ENCODE measurements at places on chromosomes 7 and 10.

GRCh38 chr10:190216-190615 lies 55.0 kb downstream of the ZMYND11 start:
- no peak for DNase-seq
- H3K4me1 ChIP-seq: peaks cover 15% of the 10 kb centered on the region
- no peak overlapping the region for H3K4me3 ChIP-seq
- peaks cover 29% of the 10 kb centered on the region for H3K36me3 ChIP-seq
- H3K27ac ChIP-seq: no peak overlapping the region
- no peaks in the 10 kb centered on the region for H3K27me3 ChIP-seq

- H3K27ac ChIP-seq: peak overlapping the region; percentile 79
- H3K4me1 ChIP-seq: no peaks in the 10 kb centered on the region
- no peaks in the 10 kb centered on the region for H3K36me3 ChIP-seq
Observed at GRCh38 chr10:123772645-123773508, 106.7 kb downstream of the GPR26 start.

- peak overlapping the region; percentile 43 for H3K27ac ChIP-seq
- no peaks in the 10 kb centered on the region for H3K27me3 ChIP-seq
- H3K4me3 ChIP-seq: no peak overlapping the region
- peaks cover 14% of the 10 kb centered on the region for H3K36me3 ChIP-seq
Observed at GRCh38 chr7:105261689-105262088, 127.0 kb downstream of the SRPK2 start.

GRCh38 chr7:64277630-64278029 lies 36.1 kb upstream of the ZNF736 start:
- peaks cover 2% of the 10 kb centered on the region for H3K4me1 ChIP-seq
- no peaks in the 10 kb centered on the region for H3K36me3 ChIP-seq
- no peak overlapping the region for H3K4me3 ChIP-seq
- no peak for DNase-seq

DNA sequence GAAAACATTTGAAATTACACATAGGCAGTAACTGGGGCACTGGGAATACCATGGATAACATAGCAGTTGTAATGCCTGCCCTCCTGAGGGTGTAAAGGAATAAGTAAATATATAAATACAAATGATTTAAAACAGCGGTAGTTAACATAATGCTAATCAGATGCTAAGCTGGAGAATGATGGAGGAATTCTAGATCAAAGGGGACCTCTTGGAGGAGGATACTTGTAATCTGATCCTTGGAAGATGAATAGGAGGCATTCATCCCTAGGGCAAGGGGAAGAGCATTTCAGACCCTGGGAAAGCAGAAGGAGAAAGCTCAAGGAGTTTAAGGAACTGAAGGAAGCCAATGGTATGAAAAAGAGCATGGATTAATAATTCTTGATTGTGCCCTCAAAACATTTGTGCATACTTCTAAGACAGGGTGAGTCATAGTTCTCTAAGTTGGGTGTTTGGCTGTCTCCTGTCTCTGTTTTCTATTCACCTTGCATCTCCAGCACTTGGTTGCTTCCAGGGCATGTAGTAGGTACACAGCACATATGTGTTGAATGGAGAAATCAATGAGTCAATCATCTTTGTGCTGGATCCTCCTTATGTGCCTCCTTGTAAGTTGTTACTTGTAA lies 54.8 kb upstream of the PLPP4 start:
- no peak overlapping the region for H3K27ac ChIP-seq
- H3K4me3 ChIP-seq: no peak overlapping the region
- no peak for DNase-seq
- H3K4me1 ChIP-seq: no peaks in the 10 kb centered on the region
- H3K36me3 ChIP-seq: no peaks in the 10 kb centered on the region
- H3K27me3 ChIP-seq: peaks cover 2% of the 10 kb centered on the region

- no peaks in the 10 kb centered on the region for H3K27me3 ChIP-seq
- H3K36me3 ChIP-seq: peaks cover 29% of the 10 kb centered on the region
- no peak for DNase-seq
- no peak overlapping the region for H3K4me3 ChIP-seq
Observed at GRCh38 chr7:144649120-144649519, 186.7 kb downstream of the TPK1 start.

- no peak for DNase-seq
- no peak overlapping the region for H3K4me3 ChIP-seq
- H3K4me1 ChIP-seq: no peaks in the 10 kb centered on the region
- H3K27me3 ChIP-seq: peaks cover 13% of the 10 kb centered on the region
- peaks cover 2% of the 10 kb centered on the region for H3K36me3 ChIP-seq
Observed at GRCh38 chr10:15225511-15225910, 57.0 kb upstream of the NMT2 start.

DNA sequence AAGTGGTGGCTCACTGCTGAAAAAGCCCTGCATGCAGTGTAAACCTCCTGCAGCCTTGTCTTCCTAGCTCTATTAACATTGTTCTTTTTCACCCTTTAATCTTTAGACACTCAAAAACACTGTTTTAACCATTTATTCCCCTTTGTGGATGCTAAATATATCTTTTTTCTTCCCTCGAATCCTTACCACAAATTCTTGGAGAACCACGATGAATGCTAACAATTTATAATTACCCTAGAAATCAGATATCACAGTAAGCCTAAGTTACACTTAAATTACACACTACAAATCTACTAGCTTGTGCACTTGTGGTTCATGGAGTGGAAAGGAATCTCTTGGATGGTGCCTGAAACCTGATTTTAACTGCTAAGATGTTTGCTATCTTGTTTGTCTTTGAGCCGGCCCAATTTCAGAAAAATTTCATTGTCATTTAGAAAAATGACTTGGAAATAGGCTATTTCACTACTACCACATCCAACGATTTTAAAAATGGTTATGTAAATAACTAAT lies 125.1 kb upstream of the NOBOX start:
- no peak overlapping the region for H3K27ac ChIP-seq
- no peak overlapping the region for H3K4me3 ChIP-seq
- H3K27me3 ChIP-seq: no peaks in the 10 kb centered on the region
- no peak for DNase-seq

- peaks cover 6% of the 10 kb centered on the region for H3K27me3 ChIP-seq
Observed at GRCh38 chr7:70884440-70884764, 247.5 kb upstream of the GALNT17 start.

DNA sequence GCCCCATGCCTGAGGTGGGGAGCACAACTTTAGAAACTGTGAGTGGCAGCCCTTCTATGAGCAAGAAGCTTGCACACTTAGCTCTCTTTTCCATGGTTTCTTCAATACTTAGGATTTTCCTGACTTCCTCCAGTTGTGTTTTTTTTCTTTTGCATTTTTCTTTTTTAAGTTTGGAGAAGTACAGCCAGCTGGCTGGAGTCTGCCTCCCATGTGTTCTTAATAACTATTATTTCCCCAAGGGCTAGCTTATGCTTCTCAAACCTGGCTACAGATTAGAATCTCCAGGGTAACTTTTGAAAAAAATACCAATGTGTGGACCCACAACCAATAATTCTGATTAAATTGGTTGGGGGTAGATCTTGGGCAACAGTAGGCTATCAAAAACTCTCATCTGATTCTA lies 37.4 kb upstream of the MEOX2 start:
- H3K36me3 ChIP-seq: no peaks in the 10 kb centered on the region
- no peaks in the 10 kb centered on the region for H3K4me1 ChIP-seq
- no peaks in the 10 kb centered on the region for H3K27me3 ChIP-seq

- H3K27ac ChIP-seq: no peak overlapping the region
- no peaks in the 10 kb centered on the region for H3K36me3 ChIP-seq
- H3K4me1 ChIP-seq: no peaks in the 10 kb centered on the region
- H3K4me3 ChIP-seq: no peak overlapping the region
- DNase-seq: no peak
- H3K27me3 ChIP-seq: no peaks in the 10 kb centered on the region
Observed at GRCh38 chr7:88339195-88339922, 32.7 kb upstream of the STEAP4 start.

DNA sequence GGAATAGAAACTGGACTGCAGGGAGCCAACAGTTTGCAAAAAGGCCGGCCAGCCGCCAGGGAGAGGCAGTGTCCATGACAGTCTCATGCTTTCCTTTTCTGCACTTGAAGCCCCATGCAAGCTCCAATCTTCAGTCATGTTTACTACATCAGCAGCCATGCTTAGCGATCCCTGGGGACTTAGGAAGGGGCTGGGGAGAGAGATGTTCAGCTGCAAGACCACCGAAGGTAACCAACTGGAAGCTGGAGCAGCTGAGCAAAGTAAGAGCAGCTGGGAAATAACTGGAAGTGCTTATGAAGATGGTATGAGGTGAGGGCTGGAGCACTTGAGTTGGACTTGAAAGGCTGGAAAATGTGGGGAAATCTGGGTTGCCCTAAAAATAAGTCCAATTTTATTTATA lies 37.0 kb downstream of the PRR15 start:
- H3K4me3 ChIP-seq: no peak overlapping the region
- DNase-seq: no peak
- H3K27me3 ChIP-seq: peaks cover 2% of the 10 kb centered on the region
- no peak overlapping the region for H3K27ac ChIP-seq
- H3K4me1 ChIP-seq: no peaks in the 10 kb centered on the region
- H3K36me3 ChIP-seq: peaks cover 2% of the 10 kb centered on the region

GRCh38 chr7:16268821-16269768 lies 152.2 kb downstream of the CRPPA start:
- H3K27ac ChIP-seq: no peak overlapping the region
- peaks cover 2% of the 10 kb centered on the region for H3K4me1 ChIP-seq
- no peak overlapping the region for H3K4me3 ChIP-seq
- H3K36me3 ChIP-seq: no peaks in the 10 kb centered on the region
- no peak for DNase-seq

DNA sequence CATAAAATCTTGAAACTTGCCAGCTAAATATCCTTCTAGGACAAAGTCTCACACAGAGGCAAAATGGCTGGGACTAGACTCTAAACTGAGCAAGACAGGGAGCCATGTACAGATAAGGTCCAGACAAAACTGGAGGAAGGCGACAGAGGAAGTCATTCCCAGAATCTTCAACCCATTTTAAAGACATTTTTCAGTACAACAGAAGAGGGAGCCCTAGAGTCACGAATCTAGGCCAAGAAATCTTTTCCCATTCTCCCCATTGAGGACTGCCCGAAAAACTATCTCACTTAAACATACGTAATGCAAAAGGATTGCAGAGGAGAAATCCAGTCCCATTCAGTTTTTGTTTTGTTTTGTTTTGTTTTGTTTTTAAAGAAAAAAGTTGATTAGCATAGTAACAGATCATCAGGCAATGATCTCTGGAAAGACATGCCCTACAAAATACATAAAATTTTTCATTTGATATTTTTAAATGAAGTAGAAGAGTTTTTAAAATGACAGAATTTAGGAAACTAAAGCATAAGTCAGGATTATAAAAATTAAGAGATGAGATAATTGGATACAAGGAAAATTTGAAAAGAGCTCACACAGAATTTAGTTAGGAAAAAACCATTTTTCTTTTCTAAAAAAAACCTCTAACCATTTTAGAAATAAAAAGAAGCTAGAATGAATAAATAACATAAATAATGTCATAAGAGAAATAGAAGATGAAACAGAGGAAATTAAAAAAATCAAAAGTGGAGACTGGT lies 16.9 kb upstream of the PRF1 start:
- H3K4me3 ChIP-seq: no peak overlapping the region
- H3K36me3 ChIP-seq: peaks cover 7% of the 10 kb centered on the region
- DNase-seq: no peak

DNA sequence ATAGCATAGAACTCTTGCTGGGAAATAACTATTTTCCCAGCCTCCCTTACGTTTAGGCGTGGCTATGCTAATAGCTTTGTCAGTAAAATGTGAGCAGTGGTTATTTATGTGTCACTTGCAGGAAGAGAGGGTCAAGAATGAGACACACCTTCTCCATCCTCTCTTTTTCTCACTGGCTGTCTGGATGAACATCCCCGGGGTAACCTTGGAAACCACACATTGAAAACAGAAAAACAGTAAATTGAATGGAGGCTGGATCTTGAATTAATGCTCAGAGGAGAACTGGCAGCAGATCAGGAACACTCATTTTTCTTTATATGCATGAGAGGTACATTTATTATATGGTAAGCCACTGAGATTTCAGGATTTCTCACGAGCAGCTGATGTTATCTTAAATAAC lies 127.6 kb downstream of the DNAJB9 start:
- H3K27ac ChIP-seq: no peak overlapping the region
- H3K4me1 ChIP-seq: no peaks in the 10 kb centered on the region
- H3K4me3 ChIP-seq: no peak overlapping the region
- no peak for DNase-seq

DNA sequence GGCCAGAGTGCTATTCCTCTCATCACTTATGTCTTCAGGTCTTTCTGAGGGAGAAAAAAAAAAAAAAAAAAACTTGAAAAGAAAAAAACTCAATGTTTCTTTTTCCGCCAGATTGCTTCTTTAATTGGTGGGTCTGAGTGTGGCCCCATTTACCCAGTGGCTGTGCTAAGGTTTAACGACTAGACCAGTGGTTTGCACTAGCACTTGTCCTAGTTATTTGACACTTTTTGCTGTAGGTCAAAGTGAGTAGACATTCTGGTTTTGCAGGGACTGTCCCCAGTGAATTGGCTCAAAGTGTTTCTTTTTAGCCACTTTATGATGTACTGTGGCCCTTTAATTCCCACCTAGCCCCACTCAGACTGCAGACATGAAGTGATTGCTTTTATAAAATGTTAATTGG lies 273.3 kb downstream of the PTEN start:
- peaks cover 9% of the 10 kb centered on the region for H3K4me1 ChIP-seq
- peaks cover 3% of the 10 kb centered on the region for H3K36me3 ChIP-seq
- no peak overlapping the region for H3K27ac ChIP-seq
- no peak for DNase-seq

- peaks cover 25% of the 10 kb centered on the region for H3K27me3 ChIP-seq
- no peak for DNase-seq
- H3K4me1 ChIP-seq: peaks cover 4% of the 10 kb centered on the region
- no peak overlapping the region for H3K27ac ChIP-seq
Observed at GRCh38 chr7:97006055-97006815, 882 bp downstream of the DLX6 start.

- no peaks in the 10 kb centered on the region for H3K27me3 ChIP-seq
- peaks cover 22% of the 10 kb centered on the region for H3K36me3 ChIP-seq
- H3K4me1 ChIP-seq: peaks cover 37% of the 10 kb centered on the region
- H3K27ac ChIP-seq: peak overlapping the region; percentile 72
Observed at GRCh38 chr7:99121496-99122021, 22.3 kb downstream of the SMURF1 start.

GRCh38 chr7:2251841-2252771 lies 10.1 kb downstream of the NUDT1 start:
- DNase-seq: no peak
- no peaks in the 10 kb centered on the region for H3K27me3 ChIP-seq
- H3K36me3 ChIP-seq: peaks cover 22% of the 10 kb centered on the region
- H3K4me3 ChIP-seq: no peak overlapping the region

Data from memory B cell (primary cell).